ENCODE measurements at places on chromosomes 2 and 18.

GRCh38 chr2:28408764-28409599 lies 16.3 kb downstream of the FOSL2 start:
- DNase-seq, result no peak

- DNase-seq, result no peak
Measured at GRCh38 chr2:237125967-237126366, 40.3 kb downstream of the COPS8 start.

DNA sequence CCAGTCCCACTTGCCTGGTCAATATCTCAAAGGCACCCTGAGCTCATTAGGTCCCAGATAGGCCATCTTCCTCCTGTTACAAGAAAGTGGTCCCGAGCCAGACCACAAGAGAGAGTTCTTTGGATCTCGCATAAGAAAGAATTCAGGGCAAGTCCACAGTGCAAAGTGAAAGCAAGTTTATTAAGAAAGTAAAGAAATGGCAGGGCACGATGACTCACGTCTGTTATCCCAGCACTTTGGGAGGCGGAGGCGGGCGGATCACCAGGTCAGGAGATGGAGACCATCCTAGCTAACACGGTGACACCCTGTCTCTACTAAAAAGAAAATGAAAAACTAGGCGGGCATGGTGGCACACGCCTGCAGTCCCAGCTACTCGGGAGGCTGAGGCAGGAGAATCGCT lies 10.8 kb upstream of the SMAD7 start:
- DNase-seq, result no peak

- no peak for DNase-seq
Measured at GRCh38 chr18:56166914-56167313, 471.5 kb downstream of the TXNL1 start.

DNA sequence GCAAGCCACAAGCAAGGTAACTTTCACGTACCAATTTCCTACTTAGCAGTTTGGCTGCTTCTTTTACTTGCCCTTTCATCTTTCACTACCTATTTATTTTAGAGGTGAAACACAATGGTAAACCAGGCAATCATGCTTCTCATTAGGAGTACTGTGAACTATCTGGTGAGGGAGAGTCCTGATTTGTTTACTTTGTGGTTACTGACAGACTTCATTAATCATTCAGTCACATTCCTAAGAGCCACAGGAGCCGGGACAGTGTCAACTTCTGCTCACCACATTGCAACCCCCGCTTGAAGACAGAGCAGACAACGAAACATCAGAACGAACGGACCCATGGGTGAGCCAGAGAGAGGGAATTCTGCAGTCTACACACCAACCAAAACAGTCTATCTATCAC lies 28.8 kb downstream of the TUBB6 start:
- peak; percentile 1 for DNase-seq

- no peak for DNase-seq
Measured at GRCh38 chr2:6917761-6918421, 679 bp downstream of the RNF144A start.
